Stimulated activated CD4-positive, alpha-beta T cell treated with anti-CD3 and anti-CD28 coated beads, Interleukin-2, amount 100 ng/mL, for 24 hours (primary cell): ENCODE measurements at places on chromosomes 11 and 22.

GRCh38 chr22:48153726-48154125, 1391.3 kb downstream of the TBC1D22A start:
- no peak for DNase-seq

DNA sequence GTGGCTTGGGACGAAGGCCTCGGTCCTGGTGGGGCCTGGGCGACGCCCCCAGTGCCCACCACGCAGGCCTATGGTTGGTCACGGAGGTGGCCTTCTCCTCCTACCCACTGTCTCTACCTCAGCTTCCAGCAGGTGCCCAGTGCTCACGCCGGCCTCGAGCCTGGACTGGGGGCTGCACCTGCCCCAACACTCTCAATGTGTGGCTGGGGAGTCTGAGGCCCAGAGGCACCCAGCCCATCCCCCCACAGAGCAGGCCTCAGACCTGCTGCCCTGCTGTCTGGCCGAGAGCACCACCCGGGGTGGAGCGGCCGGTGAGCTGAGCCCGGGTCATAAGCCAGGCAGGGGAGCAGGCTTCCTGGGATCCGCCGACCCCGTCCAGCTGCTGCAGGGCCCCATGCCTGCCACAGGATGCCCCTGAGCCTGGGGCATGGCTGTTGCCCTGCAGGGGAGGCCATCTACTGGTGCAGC, 28.6 kb upstream of the MUC5AC start:
- DNase-seq = no peak

- no peak for DNase-seq
Measured at GRCh38 chr11:132898676-132899075, 633.6 kb downstream of the OPCML start.

DNA sequence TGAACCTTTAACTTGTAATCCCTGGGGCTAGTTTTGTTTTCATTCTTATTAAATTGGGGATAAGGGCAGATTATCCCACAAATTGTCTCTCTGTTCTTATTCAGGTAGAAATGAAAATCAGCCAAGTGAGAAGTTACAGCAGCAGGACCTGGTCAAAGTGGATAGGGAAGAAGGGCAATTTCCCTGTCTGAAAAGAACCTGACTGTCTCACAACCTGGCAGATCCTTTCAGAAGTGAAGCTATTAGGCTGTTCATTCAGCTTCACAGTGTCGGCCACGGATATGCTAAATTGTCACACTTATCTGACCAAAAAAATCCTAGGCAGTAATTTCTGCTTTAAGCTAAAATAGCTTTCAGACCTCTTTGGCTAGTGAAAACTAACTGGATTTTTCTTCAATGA, 712.6 kb upstream of the ANO5 start:
- DNase-seq = no peak

- DNase-seq = no peak
Measured at GRCh38 chr11:96061069-96061468, 137.2 kb upstream of the MTMR2 start.
